ENCODE measurements at places on chromosomes 3 and 15.

GRCh38 chr3:9248522-9249271 lies 749 bp downstream of the SRGAP3 start:
- DNase-seq: no peak

DNA sequence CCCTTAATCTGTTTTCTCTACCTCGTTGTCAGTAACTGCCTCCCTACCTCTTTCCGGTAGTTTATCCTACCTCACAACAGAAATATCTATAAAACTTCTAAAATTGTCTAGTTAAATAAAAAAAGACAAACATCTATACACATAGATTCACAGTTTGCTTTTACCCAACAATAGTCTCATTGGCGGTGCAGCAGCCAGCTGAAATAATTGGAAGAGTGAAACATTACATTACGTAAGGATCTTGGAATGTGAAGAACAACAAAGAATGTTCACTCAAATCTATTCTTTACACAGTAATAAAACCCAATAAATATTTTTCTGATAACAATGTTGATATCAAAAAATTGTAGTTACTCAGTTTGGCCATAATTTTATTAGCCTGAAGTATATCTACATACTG lies 115.5 kb upstream of the ARPP21 start:
- DNase-seq: no peak

DNA sequence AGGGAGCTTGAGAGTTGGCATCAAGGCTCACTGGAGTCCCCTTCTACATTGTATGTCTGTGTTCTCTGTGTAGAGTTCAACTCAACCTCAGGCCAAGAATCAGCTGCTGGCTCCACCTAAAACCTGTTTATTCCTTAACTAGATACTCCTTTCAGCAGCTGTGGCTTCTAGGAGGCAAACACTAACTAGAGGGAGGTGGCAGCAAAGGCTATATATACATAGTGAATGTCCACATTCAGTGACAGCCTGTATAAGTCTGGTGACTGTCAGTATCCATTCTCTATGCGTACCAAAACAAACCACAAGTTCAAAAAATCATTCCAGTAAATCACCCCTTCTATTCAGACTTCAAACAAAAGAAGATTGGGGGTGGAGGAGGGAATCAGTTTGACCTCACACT lies 184.3 kb downstream of the CDIN1 start:
- no peak for DNase-seq

DNA sequence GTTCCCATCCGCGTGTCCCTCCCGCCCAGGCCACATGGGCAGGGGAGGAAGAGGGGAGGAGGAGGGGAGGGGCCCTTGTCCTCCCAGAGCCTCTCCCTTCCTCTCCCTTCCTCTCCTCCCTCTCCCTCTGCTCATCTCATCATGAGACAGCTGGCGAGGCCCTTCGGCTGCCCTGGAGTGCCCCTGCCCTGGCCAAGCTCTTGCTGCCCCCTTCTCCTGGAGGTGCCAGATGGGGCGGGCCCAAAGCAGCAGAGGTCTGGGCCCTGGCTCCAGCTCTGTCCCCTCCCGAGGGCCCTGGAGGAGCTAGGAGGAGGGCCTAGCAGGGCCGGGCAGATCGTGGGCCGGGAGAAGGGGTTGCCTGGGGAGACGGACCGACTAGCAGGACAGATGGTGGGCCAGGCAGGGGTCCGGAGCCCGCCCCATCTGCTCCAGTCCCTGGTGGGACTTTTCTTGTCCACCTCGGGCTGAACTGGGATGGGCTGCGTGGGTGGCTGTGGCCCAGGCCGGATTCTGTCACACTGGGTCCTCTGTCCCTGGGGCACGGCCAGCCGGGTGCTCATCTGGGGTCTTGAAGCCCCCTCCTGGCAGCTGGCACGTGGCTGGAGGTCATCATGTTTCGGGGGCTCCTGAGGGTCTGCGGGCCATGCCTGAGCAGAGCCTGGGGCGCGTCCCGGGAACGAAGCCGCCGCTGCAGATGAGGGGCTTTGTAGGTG lies 183.4 kb downstream of the GOLGA6L6 start:
- no peak for DNase-seq

GRCh38 chr3:81485444-81485865 lies 276.0 kb downstream of the GBE1 start:
- DNase-seq: no peak

GRCh38 chr3:155640098-155640497 lies 104.8 kb downstream of the PLCH1 start:
- no peak for DNase-seq

GRCh38 chr3:148999806-149000205 lies 8.5 kb downstream of the GYG1 start:
- no peak for DNase-seq

DNA sequence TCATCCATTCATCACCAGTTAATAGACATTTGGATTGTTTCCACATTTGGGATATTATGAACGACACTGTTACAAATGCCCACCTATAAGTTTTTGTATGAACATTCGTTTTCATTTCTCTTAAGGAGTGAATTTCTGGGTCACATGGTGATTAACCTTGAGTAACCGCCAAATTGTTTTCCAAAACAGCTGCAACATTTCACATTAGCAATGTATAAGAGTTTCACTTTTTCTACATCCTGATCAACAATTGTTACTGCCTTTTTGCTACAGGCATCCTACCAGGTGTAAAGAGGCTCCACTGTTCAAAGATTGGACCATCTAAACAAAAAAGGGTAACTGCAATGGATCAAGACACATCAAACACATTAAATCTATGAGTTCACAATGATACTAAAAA lies 52.0 kb downstream of the CPEB1 start:
- no peak for DNase-seq

GRCh38 chr3:60933824-60934223 lies 317.4 kb downstream of the FHIT start:
- DNase-seq: no peak

DNA sequence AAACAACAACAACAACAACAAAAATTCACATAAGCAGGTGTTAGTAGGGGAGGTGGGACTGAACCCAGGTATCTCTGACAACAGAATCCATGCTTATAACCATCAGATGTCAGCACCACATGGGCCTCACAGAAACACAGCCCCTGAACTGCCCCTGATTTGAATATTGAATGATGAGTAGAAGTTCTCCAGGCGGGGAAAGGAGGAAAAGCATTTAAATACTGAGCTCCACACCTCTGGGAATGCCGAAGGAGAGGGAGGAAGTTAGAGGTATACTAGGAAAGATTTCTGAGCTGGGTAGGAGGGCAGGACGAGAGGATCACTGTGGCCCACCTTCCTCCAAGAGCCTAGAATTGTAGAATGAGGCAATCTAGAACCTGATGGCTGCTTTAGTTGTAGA lies 31.9 kb upstream of the EIF4A2 start:
- no peak for DNase-seq

DNA sequence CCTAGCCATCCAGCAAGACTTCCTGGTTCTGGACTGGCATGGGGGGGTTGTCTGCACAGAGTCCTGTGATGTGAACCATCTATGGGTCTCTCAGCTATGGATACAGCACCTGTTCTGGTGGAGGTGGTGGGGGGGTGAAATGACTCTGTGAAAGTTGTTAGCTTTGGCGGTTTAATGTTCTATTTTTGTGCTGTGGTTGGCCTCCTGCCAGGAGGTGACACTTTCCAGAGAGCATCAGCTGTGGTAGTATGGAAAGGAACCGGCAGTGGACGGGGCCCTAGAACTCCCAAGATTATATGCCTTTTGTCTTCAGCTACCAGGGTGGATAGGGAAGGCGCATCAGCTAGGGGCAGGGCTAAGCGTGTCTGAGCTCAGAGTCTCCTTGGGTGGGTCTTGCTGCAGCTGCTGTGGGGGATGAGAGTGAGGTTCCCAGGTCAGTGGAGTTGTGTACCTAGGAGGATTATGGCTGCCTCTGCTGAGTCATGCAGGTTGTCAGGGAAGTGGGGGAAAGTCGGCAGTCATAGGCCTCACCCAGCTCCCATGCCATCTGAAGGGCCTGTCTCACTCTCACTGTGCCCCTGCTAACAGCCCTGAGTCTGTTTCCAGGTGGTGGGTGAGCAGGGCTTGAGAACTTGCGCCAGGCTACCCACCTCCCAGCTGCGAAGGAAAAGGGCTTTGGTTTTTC lies 7.1 kb upstream of the LARS2 start:
- no peak for DNase-seq

DNA sequence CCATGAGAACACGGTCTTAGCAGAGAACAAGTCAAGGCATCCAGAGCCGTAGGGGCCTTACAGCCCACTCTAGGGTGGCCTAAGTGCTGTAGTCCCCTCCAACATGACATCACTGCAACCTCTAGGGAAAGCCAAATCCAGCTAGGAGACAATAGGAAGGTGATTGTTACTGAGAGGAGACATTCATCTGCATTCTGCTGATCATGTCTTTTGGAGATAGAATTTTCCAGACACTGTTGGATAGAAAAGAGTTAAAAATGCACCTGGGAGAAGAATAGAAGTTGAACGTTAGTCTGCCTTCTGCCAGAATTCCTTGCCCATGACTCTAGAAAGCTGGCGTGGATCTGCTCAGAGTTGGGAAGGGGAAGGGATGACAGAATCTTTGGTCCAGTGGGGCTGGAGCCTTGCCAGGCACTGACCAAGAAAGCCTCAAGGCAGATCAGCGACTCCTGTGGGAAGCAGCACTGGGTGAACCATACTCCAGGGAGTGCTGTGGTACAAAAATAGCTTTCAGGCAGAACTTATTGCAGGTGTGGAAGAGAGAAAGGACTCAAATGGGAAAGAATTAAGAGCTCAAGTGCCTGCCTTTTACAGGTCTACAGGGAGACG lies 44.8 kb upstream of the RAF1 start:
- DNase-seq: no peak

DNA sequence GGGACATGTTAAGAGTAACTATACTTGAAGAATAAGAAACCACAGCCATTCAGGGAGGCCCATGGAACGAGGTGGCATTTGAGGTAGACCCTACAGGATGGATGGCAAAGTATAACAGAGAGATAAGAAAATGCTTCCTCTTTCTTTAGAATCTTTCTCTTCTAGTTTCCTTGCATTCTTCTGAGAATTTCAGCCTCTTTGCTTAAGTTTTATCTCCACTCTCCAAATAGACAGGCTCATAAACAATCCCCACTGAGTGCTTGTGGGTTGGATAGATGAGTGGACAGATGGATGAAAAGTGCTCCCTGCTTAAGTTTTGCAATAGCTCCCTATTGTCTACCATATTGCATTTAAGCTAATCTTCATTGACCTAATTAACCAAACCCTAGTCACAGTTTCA lies 103.7 kb downstream of the MEX3B start:
- DNase-seq: no peak

DNA sequence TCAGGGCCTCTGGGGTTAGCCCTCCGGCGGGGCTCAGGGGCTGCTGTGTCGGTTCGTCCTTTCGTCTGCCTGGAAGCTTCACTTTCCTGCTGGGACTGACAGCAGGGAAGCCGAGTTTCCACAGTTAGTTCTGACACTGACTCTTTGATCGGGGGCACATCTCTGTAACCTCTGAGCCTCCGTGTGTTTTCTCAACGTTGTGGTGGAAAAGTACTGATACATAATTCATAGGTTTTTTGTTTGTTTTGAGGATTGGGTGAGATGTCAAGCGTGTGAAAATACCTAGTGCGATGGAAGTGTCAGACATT lies 481 bp downstream of the AP4E1 start:
- DNase-seq: no peak

DNA sequence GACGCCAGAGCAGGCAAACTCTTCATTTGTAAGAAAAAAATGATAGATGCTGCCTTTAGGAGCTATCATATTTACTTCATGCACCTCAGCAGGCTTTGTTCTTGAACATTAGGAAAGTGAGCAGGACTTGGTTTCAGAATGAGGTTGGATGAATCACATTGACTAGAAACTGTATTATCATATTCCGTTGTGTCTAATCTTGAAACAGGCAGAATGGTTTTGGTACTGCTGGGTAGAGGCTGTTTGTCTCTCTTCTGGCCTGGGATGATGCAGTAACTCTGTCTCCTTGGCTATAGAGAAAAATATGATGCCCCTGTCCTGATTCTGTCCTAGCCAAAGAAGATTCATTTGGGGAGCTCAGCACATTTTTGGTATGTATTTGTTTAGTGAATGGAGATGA lies 344.2 kb upstream of the GRM7 start:
- no peak for DNase-seq

- no peak for DNase-seq
Measured at GRCh38 chr15:81056304-81056703, 55.6 kb downstream of the TLNRD1 start.

DNA sequence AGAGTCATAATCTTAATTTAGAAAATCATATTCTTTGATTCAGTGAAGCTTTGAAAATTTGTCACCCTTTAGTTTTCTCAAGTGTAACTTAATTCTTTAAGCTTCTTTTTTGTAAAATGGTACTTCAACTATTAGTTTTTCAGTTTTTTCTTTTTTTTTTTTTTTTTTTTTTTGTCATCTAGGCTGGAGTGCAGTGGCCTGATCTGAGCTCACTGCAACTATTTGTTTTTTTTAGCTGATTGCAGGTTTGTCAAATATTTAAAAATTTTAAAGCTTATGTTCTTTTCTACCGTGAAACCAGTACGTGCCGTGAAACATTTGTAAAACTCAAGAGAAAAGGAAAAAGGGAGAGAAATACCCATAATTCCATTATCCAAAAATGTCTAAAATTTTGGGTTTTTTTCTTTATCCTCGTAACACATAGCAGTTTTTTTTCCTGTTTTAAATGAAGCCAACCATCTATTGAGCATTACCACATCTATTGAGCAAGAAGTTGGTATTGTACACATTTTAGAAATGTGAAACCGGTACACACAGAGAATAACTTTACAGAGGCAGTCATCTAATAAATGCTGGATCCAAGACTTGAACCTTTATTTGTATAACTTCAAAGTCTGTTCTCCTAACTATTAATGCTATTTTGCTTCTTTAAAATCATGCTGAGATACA lies 25.7 kb downstream of the ECT2 start:
- DNase-seq: no peak

GRCh38 chr3:58425782-58426181 lies 7.8 kb downstream of the PDHB start:
- DNase-seq: no peak

DNA sequence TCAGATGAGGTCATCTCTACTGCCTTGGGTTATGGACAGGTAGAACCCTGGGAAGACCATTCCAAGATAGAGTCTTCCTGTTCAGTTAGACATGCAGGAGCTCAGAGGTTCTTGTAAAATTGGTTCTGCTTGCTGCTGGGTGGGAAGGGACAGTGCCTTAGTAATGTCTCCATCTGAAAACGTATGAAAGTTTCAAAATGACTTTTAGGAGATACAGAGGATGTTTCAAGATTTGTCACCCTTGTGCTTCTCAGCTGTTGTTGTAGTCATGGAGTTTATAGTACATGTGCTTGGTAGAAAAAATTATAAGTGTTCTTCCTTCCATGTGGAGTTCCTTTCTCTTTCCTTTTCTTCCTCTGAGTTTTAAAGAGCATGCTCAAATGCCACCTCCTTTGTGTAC lies 885.2 kb upstream of the CFAP20DC start:
- no peak for DNase-seq
